ENCODE measurements at places on chromosomes 4 and X.

DNA sequence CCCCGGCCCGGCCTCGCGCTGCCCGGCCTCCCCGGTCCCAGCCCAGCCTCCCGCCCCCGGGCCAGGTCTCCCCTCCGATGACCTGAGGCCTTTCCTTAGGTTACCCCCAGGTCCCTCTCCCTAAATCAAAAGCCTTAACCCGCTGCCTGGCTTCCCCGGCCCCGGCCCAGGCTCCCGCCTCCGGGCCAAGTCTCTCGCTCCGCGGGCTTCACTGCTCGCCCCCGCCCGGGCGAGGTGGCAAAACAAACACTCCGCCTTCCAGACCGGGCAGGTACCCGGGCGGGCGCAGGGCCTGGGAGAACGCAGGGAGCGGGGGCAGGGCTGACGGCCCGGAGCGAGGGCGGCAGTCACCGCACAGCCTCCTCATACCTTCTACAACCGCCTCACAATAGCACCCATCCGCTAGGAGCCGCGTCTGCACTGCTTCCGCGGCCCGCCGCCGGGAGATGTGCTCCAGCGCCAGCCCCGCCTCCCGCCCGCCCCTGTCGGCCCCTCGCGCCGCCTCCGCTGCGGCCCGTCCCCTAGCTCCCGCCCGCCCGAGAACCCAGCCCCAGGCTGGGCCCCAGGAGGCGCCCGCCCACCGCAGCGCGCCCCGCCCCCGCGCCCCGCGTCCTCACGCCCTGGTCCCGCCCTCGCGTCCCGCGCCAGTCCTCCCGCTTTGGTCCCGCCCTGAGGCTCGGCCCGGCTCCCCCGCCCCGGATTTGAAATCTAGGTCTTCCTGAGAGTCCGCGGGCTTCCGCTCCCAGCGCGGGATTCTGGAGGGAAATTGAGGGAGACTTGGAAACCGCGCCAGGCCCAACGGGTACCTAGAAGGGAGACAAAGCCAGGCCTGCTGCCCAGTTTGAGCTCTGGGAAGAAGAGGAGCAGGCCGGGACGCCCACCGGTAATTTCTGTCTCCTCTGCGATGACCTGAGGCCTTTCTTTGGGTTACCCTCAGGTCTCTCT, at the start of the genes CASP3 and PRIMPOL:
TSS of gene CASP3 (minus strand) at position 422 of the 945 bp plus-strand sequence. CDS start 10,994 bp downstream, outside the sequence.
TSS of gene PRIMPOL (plus strand) at position 713 of the 945 bp plus-strand sequence. CDS start 7,403 bp downstream, outside the sequence.
- DNase-seq = peak; percentile 97

DNA sequence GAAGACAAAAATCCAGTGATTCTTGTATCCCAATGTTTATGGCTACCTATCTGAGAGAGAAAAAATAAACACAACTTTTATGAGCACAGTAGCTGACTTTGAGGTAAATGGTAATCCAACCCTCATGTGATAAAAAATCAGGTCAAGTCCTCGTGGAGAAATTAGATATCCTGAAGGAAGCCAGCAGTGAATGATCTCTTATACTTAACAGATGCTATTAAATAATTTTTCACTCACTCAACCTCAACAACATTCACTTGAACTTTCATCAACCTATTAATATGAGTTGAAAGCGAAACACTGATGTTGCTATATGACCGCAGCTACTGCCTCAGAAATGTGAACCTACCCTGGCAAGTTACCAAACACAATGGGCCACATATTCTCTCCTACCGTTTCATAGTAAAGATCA, 105.4 kb downstream of the GPC3 start:
- no peak for DNase-seq

DNA sequence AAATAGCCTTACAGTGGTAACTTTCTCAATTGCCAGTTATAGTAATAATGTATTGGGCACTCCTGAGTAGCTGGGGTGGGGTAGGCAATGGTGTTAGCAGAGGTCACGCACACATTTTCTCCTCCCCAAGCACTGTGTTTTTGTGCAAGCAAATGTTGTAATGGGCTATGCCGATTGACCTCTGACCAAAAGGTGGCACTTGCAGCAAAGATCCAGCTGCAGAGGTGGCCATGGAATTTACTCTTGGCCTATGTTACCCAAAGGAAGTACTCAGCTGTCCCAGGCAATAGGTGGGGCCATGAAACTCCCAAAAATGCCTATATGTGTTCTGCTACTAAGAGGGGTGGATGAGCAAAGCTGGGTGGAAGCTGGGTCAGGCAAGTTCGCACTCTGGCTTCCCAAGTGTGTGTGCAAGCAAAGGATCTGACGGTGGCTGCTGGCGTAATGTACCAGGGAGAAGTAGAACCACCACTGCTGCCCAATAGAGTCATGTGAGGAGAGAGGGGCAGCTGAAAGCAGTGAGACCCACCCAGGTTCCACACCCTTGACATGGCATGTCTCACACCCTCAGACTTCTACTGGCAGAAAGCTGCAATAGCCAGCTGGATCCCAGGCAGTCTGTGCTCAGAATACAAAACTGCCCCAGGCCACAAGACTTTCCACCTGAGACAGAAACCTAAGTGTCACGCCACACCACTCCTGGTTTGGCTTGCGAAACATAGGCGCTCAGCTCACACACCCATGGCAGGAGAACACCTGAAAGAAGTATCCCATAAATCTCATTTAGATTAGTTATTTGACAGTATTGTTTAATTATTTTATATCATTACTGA, 353.3 kb upstream of the EMCN start:
- DNase-seq = no peak

- peak; percentile 55 for DNase-seq
Observed at GRCh38 chrX:48945517-48946348, 11.7 kb downstream of the OTUD5 start.

DNA sequence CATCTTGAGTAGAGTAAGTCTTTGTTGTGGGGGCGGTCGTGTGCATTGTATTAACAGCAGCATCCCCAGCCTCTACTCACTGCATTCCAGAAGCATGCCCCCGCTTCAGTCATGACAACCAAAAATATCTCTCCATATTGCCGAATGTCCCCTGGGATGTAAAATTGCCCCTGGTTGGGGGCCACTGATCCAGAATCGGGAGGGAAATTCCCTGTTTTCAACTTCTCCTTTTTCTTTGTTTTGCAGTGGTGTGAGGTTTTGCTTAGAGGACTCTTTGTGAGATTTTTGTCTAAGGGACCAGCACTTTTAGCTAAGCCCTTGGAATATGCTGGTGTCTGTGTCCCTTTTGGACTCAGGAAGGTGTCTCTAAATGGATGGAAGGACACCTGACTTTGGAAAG, 3.0 kb upstream of the IL13RA1 start:
- no peak for DNase-seq

GRCh38 chr4:139015948-139016471, 429 bp downstream of the NOCT start:
- no peak for DNase-seq

DNA sequence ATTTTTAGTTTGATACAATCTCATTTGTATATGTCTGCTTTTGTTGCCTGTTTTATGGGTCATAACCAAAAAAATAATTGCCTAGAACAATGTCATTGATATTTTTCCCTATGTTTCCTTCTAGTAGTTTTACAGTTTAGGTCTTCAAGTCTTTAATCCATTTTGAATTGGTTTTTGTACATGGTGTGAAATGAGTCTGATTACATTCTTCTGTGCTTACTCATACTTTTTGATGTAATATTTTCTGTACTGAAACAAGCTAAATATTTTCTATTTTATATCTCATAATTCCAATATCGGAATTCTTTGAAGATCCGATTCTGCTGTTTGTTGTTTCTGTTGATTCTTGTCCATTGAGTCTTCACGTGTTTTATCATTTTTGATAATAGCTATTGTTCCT, 10.6 kb downstream of the TMEM156 start:
- no peak for DNase-seq

GRCh38 chr4:146520896-146521540, 722 bp downstream of the SLC10A7 start:
- peak; percentile 27 for DNase-seq

GRCh38 chr4:94678896-94679295, 78.9 kb upstream of the BMPR1B start:
- no peak for DNase-seq

GRCh38 chr4:9933184-9933583, 88.1 kb downstream of the SLC2A9 start:
- DNase-seq = no peak

DNA sequence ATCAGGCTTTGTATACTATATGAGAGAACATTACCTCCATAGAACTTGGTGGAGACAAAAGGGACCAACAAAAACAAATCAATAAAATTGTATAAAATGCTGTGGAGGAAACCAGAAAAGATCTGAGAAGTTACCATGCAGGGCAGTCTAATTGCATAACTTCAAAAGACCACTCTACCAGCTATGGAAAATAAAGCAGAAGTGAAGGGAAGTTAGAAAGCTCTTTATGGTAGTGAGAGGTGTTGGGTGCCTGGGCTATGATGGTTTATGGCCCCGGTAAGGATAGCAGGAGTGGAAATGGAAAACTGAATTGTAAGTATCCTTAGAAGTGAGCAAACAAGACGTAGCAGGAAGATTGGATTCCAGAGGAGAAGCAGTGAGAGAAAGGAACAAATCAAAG, 3.1 kb downstream of the TMEM184C start:
- DNase-seq = no peak

GRCh38 chrX:56763556-56764152, 34.6 kb downstream of the NBDY start:
- DNase-seq = peak; percentile 77

GRCh38 chr4:76055016-76055415, 19.1 kb upstream of the CXCL11 start:
- no peak for DNase-seq

DNA sequence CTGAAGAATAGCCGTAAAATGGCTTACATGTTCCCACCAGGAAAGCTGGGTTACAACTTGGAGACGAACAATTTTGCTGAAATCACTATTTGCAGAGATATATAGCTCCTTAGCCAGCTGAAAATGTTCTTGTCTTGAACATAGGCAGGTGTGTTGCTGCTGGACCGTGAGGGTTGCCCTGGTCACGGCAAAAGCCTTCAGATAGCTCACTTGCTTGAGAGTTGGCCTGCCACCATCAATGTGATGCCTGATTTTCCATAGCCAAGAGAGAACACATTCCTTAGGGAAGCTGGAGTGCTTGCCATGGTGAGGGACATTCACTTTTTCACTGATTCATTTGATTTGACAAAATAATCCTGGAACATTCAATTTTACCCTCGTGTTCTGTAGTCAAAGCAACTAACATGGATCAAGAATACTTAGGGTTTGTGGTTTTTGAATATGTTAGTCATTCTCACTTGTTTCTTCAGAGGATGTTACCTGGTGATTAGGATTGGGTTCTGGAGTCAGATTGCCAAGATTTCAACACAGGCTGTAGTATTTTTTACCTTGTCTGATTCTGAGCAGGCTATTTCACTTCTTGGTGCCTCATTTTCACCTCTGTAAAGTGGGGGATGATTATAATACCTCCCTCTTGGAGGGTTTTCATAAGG, 536.9 kb downstream of the RAPGEF2 start:
- no peak for DNase-seq
